IPS DF 19.7 (cell line): ENCODE measurements at places on chromosomes 7 and 10.

- DNase-seq: no peak
These were observed 180.2 kb downstream of the PRKCQ start for GRCh38 chr10:6399879-6400278.

GRCh38 chr7:104296266-104296665 is 32.1 kb upstream of the LHFPL3 start:
- no peak for DNase-seq

- DNase-seq: no peak
These were observed 22.8 kb downstream of the MAD1L1 start for GRCh38 chr7:2209961-2210323.

DNA sequence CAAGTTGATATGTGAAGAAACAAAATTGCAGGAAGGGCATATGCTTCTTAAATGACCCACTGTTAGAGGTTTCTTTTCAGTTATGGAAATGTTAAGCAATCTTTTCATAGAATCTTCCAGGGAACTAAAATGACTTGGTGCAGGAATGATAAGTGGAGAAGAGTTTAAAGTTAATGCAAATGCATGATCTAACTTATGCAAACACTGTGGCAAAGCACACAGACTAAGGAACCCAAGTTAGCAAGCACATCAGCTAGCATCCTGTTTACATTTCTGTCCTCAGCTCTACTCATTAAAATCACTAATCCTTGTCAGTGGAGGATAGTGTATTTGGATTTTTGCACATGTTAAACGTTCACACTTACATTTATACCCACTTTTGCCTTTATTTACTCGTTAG is 9.3 kb downstream of the CLCN1 start:
- DNase-seq: no peak

DNA sequence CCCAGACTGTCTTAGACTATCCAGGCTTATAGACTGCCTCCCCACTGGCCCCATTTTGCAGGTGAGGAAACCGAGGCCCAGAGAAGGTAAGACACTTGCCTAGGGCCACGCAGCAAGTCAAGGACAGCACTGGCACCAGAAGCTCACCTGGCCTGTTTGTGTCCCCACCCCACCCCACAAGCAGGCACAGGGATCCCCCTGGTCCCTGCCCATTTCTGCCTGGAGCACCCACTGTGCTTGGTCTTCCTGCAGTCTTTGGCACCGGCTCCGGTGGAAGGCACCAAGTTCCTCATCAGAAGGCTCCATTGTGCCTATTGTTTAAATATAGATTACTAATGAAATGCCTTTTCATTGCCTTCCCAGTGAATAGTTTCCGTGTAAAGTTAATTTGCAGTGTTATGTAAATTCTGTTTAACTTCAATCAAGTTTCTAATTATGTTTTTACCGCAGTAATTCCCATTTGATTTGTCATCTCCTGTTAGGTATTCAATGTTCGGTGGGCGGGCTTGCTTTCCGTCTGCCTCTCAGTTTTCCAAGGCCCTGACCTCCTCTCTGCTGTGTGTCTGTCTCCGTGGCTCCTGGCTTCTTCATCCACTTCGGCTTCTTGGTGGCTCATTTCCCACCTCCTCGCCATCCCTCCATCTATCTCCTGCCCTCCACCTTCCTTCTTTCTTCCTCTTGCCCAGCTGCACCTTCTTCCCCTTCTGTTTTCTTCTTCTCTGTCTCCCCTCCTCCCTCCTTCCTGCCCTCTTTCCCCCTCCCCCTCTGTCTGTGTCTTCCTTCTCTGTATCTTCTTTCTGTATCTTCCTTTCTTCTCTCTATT is 75.8 kb downstream of the ZMIZ1 start:
- no peak for DNase-seq
